RPMI8226 (cell line): ENCODE measurements at places on chromosomes 7 and 10.

DNA sequence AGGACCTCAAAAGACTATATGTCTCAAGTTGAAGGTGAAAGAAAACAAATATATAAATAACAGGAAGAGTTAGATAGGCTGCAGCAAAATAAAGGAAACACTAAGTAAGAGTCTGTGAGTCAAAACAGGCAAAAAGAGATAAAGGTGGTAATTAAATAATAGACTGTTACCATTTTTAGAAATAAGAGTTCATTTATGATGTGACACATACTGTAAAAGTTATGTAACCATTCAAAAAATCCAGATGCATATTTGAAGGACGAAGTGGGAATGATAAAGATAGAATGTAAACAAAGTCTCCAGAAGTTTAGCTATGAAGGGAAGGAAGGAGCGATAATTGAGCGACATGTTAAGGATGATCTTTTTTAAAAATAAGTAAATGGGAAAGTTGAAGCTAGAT is 50.5 kb downstream of the HECTD2 start:
- no peak for DNase-seq

- DNase-seq, result no peak
These were observed 37.1 kb downstream of the XPNPEP1 start for GRCh38 chr10:109886037-109886780.

DNA sequence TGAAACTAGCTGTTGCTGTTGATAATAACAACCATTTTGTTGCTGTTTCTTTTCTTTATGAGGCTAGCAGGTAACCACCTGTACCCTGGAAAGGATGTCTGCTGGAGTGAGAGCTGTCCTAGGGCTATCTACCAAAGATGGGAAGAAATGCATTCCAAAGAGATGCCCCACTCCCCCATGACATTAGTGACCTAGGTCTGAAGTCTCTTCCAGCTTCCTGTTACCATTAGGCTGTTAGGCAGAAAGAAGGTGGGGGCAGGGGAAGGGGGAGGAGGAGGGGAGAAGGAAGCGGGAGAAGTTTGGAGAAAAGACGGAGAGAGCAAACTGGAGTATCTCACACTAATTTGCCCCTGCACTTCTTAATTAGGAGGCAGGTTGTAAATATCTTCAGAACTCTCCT is 118.5 kb downstream of the ABLIM1 start:
- no peak for DNase-seq

GRCh38 chr7:4739528-4739992 is 35.9 kb upstream of the AP5Z1 start:
- DNase-seq, result no peak

DNA sequence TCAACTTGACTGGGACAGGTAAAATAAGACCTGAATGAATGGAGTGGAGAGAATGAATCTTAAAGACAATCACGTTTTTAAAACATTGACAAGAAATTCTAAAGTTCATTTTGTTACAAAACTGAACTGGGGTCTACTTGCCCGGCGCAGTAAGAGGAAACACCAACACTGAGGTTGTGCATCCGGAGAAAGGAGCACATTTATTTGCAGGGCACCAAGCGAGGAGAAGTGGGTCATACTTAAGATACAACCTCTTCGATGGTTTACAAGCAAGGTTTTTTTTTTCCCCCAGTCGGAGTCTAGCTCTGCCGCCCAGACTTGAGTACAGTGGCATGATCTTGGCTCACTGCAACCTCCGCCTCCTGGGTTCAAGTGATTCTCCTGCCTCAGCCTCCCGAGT is 3.4 kb upstream of the REPIN1 start:
- no peak for DNase-seq
